Lung microvascular endothelial cell (primary cell): ENCODE measurements at places on chromosomes 3 and 15. TPM values are rescaled to one million over a fixed set of nuclear protein-coding genes. Genes with fewer than 3 reads are reported as not detected.
A peak's percentile ranks its signal among the peaks of the same experiment; 100 is the strongest.

DNA sequence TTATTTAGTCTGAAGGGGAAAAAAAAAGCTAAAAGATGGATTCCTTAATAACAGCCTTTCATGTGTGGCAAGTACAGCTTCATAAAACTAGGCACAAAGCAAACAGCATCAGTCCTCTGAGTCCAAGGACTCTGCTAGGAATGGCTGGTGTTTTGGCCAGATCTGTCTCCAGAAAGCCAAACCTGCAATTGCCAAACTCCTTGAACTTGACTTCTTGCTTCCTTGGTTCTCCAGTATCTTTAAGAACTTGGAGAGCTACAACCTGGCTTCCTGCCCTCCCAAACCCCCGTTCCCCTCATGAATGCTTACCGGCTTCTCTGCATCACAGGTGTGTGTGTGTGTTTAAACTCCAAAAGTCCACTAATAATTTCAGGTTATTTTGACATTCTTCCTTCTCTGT, 1.6 kb upstream of the PLOD2 start:
- no peak for DNase-seq

The AMIGO3 gene
- under 0.01 and 0.40 TPM in 2 replicates for total RNA-seq

The TXNRD3 gene
- 6.3 and 6.8 TPM in 2 replicates for total RNA-seq

DNA sequence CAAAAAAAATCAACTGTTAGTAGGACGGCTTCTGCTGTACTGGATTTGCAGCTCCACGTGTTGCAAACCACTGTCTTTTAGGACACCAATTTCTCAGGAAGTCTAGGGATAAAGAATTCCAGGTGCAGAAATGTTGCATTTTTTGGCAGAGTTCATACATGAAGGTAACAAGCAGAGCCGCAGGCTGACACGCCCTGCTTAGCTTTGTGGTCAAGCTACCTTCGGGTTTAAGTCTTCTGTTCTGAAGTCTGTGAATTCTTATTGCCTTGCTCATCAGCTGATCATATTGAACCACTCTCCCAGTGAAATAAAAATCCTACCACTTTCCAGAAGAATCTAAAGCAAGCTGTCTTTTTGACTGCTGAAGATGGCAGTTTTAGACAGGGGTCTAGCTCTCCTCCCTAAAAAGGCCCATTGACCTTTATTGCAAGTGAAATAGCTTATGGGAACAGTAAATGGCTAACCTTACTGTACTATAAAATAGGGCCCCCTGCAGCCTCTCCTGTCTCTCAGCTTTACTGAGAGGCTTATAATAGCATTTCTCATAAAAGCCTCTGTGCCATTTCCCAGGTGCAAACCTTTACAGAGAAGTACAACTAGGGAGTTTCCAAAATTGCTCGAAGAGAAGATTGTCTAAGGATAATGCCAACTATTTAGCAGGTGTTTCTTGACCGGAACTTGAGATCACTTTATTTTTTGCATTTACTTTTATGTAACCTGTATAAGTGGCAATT, 262.2 kb upstream of the IL12A start:
- no peak for DNase-seq

DNA sequence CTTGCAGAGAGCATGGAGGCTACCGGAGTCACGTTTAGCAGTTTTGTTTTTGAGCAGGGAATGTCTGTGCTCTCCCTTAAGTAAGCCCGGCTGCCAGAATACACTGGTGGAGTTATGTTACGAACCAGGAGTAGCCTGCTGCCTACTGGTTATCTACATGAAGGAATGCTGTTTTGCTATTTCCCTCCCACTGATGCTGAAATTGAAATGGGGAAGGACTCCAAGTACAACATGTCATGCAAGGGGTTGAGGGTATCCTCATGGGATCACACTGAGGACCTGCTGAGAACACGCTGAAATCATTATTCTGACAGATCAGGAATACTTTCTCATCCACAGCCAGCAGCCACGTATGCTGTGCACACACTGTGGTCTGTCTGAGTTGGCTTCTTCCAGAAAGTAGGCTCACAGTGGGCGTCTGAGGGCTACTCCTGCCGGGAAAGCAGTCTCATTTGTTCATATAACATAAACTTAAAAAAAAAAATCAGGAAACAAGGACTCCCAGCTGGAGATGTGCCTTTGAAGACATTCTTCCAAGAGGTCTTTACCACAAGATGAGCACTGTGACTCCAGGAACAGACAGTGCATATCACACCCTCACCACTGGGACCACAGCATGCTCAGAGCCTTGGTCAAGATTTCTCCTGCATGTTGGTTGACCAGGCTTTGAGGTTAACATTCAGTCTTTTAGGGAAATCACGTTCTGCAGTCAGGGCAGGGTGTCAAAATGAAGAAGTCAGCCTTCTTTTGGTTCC, 300.4 kb upstream of the RASGRP1 start:
- no peak for DNase-seq

The HOMER2 gene
- total RNA-seq, result 0.20 and 0.22 TPM in 2 replicates

GRCh38 chr15:31305375-31305774, 21.3 kb upstream of the KLF13 start:
- no peak for DNase-seq

GRCh38 chr15:77138167-77138522, 67.2 kb upstream of the TSPAN3 start:
- DNase-seq, result no peak

DNA sequence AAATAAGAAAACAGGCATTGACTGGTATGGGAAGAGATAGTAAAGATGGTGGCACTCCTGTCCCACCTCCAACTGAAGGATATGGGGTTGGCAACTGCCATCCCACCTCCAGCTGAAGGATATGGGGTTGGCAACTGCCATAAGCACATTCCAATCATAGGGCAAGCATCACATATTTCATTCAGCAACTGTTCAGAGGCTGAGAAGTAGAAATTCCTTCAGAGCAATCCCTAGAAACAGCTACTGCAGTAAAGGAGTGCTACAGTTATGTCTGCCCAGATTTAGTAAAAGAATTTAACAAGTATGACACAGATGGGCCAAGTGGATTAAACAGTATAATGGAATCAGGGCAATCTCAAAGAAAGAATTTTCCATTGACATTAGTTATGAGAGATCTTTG, 156.8 kb downstream of the IMPG2 start:
- no peak for DNase-seq

The RGMA gene
- 0.20 and 0.22 TPM in 2 replicates for total RNA-seq

DNA sequence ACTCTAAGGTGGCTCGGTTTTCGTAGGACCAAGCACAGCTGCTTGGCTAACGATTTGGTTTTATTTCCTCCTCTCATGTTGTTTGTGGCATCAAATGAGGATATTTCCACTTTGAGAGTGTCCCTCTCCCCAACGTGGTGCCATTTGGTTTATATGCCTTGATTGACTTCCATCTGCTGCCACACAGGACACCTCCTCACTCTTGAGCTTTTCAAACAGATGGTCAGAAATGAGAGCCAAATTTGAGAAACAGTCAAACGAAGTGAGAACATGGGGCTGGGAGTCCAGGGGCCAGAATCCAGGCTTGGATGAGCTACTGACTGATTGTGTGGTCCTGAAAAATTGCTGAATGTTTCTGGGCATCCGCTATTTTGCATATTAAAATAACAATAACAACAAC, 43.5 kb downstream of the CEMIP start:
- DNase-seq, result no peak

DNA sequence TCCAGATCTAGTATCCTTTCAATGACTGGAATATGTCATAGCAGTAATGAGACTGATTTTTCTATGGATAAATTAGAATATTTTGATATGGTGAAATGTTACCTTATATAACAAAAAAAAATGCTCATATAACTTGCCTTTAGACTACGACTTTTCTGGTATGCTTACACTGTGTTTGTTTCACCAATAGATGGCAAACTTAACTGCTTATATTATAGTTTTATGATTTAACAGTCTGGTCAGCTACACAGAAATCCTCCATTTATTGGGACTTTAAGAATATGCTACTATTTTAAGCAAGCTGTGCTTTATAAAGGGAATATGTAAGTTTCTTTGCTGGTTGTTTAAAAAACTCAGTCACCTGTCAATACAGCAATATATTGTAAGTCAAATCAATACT, 205.6 kb downstream of the VGLL3 start:
- no peak for DNase-seq

GRCh38 chr3:15978801-15979200, 181.0 kb upstream of the ANKRD28 start:
- no peak for DNase-seq

- peak; percentile 70 for DNase-seq
Measured at GRCh38 chr3:42148982-42149432, 57.9 kb downstream of the TRAK1 start.

- DNase-seq, result no peak
Measured at GRCh38 chr3:171039674-171040073, 13.2 kb upstream of the SLC2A2 start.

GRCh38 chr3:126888186-126888760, 94.6 kb upstream of the PLXNA1 start:
- DNase-seq, result no peak

The GATM gene
- total RNA-seq, result 0.20 and 0.44 TPM in 2 replicates

DNA sequence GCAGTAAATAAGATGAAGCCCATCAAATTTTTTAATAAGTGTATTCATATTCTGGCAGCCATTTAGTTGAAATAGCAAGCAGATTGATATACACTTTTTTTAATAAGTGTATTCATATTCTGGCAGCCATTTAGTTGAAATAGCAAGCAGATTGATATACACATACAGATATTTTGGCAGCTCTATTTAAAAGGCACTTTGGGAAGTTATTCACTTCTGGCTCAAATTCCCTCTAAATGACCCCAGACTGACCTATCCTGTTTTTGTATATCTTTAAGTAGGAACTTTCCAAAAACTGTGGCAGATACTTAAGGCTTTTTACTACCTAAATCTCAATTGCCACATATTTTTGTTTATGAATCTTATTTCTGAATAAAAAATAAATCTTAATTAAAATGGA, 122.3 kb downstream of the PLD1 start:
- DNase-seq, result no peak

DNA sequence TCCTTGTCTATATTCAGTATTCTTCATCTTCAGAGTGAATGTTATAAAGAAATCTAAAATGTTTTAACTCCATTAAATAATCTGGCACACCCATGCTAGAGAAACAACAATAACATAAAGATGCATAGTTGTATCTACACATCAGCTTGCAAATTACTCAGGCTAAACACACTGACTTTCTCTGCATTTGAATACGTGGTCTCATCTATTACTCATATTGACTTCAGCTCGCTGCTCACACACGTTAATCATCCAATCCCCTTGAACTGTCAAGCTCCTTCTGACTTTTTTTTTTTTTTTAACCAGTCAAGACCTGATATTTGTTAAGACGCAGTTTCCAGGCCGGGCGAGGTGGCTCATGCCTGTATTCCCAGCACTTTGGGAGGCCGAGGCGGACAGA, 1137.3 kb upstream of the CADM2 start:
- no peak for DNase-seq
